Lung microvascular endothelial cell (primary cell): ENCODE measurements at places on chromosomes 16 and 17.

DNA sequence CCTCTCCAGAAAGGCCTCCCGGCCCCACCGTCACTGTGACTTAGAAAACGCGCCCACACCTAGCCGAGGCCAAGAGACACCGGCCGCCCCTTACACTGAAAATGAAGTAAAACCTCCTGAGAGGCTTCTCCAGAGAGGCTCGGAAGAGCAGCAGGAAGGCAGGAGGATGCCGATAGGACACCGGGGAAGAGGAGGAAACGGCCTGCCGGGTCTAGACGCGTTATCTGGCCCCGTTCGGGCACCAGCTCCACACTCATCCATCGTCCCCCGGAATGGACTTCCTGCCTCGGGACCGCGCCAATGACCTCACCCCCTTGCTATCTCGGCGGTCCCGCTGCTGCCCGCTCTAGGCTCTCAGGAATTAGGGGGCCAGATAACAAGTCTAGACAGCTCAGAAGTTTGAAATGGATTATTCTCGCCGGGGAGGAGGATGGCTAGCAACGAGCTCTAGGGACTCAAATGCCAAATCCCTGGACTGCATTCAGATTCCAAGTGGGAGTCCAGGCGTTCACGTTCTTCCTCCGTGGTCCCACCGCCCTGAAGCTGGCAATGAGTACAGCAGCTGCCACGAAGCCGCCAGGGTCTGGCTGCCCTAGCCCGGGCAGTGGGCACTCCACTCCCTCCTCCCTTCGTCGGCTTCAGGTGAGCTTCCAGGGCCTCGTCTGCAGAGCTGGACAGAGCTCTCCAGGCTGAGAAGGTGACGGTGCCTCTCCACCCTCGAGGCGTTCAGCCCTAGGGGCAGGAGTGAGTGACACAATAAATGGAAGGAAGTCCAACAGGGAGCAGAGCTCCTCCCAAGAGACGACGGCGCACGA, 350.9 kb downstream of the FOXL1 start:
- peak; percentile 78 for DNase-seq

DNA sequence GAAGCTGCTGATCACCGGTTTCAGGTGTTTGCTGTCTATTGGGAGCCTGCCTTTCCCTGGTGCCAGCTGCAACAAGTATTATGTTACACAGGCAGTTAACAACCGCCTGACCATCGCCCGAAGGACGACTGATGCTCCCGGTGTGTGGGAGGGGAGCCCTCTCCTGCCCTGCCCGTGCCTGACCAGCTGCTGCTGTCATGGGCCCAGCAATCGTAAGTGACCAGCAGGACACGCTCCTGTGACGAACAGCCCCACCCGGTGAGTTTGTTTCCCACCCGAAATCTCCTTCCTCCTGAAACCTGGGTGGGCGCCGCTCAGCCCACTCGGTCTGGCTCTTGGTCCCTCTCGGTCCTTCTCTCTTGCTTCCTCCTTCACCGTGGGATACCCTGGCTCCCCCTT, 17.9 kb upstream of the UBE2I start:
- no peak for DNase-seq

DNA sequence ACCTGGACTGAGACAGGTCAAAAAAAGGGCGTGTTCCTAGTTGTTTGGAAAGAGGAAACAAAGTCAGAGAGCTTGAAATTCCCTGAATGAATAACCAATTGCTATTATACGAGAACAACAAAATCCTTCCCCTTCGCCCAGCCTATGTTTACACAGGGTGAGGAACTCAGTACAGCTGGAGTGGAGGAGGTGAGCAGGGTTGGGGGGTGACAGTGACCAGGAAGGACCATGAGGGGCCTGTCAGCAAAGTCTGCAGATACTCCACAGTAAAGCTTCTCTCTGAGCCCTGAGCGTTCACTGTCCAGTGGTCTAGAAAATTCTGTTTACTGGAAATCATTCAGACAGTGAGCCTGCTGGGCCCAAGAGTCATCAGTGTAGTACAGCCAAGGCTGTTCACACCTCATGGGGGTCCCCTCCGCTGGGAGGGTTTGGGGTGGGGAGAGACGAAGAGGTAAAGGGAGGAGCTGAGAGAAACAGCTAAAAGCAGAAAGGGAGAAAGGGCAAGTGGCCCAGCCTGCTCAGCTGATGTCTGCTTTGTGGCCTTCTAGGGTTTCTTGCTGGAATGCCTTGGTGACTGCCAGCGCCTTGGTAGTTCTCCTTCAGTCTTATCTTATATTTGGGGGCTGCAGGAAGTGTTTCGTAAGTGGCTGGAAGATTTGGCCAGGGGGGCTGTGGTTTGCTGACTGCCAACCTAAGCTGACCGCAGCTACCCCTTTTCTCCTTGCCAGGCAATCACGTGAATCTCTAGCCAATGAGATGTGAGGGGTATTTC, 5.7 kb downstream of the DUSP3 start:
- no peak for DNase-seq

- no peak for DNase-seq
Observed at GRCh38 chr16:7843261-7843660, 510.6 kb downstream of the RBFOX1 start.

DNA sequence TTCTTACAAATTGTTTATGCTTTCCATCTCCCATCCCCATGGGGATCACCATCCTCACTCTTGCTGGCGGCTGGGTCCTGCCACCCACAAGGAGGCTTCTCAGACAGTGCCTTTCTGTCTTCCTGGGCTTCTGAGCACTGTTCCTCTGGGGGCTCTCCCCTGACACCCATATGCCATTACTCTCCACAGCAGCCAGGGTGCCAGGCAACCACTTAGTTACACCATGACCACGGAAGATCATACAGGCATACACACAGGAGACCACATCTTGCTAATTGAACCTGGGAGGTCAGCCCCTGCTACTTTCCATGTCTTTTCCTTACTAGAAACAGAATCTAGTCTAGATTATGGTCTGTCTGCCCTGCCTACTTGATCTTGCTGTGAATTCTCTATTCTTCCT, 27.7 kb upstream of the HS3ST2 start:
- DNase-seq = no peak

GRCh38 chr16:49672753-49673152, 183.2 kb downstream of the ZNF423 start:
- no peak for DNase-seq

DNA sequence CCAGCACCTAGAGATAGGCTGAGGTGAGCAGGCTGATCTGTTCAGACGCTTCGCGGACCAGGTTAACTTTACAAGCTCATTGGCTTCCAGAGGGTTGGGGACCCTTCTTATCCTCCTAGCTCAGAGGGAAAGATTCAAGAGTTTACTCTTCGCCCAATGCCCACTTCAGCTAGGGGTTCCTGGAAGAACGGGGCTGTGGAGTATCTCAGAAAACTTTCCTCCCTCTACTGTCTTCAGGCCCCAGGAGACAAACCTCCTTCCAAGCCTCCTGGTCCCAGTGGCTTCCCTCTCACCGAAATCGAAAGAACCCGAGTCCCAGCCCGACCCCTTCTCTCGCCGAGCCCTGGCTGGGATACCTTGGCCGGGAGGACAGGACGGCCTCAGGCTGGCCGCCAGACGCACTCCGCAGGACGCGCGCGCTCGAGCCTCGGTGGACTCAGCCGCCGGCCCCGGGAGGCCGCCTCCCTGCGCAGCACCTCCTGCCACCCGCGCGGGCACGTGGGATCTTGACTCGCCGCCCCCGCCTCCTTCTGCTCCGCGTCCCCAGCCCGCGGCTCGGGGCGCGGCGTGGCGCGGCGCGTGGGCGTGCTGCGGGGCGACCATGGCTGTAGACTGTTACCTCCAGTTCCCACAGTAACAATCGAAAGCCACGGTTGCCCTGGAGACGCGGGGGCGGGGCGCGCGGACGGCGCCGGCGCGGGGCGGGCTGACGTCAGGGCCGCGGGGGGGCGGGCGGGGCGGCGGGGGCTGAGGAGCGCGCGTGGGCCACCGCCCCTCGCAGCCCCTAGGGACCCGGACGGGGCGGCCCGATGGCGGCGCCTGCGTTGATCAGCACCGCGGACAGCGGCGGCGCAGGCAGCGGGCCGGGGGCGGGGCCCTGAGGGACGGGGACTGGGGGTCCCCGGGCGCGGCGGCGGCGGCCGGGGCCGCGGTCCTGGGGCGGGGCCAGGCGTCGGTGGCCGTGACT, 5.3 kb upstream of the HIC1 start:
- peak; percentile 90 for DNase-seq
